Kidney tubule cell (primary cell): ENCODE measurements at places on chromosomes 2 and 18.
A peak's percentile ranks its signal among the peaks of the same experiment; 100 is the strongest.

GRCh38 chr2:72159211-72159993, 11.7 kb upstream of the CYP26B1 start:
- no peak for DNase-seq

DNA sequence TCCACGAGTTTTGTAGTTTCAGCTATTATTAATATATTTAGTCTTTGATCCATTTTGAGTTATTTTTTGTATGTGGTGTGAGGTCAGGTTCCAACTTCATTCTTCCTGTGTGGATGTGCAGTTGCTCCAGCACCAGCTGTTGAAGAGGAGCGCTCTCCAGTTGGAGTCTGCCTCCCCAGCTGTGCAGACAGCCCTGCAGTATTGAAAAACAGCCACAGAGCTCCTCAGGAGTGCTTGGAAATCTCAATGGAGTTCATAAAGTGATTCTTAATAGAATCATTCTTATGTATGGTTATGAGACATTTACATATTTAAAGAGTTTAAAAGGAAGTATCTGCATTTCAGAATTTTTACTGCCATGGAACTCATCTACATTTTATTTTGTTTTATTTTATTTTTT, 17.3 kb downstream of the DGKD start:
- no peak for DNase-seq

- DNase-seq, result no peak
Observed at GRCh38 chr2:241499146-241499965, 9.0 kb downstream of the STK25 start.

- DNase-seq, result no peak
Observed at GRCh38 chr2:238120463-238121298, 17.8 kb upstream of the KLHL30 start.

GRCh38 chr2:207274530-207275189, 108.9 kb upstream of the KLF7 start:
- no peak for DNase-seq

DNA sequence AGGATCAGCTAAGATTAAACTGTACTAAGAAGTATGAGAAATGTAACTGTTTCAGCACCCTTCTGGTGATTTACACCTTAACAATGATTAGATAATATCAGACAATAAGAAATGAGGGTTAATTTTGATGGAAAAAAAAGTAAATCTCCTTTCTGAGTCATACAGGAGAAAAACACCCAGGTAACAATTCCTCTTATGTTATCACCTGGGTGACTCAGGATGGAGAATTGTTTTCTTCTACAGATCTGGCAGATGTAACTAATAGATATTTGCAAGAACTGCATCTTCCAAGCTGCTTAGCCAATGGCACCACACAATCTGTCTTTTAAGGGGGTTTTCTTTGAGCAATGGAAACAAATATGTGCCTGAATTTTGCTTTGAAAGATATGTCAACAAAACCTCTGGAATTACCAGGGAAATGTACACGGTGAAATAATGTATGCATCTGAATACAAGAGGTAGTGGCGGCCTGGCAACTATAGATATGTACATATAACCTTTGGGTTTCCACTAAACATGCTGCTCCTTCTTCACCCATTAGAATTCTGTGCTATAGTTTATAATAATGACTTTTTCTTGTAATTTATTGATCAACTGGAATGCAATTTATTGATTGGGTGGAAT, 407.9 kb downstream of the CPS1 start:
- no peak for DNase-seq

DNA sequence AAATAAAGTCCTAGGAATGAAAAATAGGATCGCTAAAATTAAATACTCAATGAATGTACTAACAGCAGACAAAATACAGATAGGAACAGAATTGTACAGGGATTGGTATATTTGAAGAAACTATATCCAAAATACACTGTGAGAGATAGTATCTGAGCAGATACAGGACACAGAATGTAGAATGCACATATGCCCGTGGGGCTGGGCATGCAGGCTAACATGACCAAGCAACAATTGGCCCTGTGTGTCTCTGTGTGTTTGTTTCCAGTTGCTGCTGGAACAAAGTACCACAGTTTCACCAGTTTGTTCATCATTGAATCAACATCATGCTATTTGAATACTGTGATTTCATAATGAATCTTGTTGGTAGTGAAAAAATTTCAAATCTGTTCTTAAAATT, 127.6 kb downstream of the PMAIP1 start:
- peak; percentile 15 for DNase-seq

GRCh38 chr2:118221536-118222272, 133.4 kb downstream of the INSIG2 start:
- peak; percentile 68 for DNase-seq

DNA sequence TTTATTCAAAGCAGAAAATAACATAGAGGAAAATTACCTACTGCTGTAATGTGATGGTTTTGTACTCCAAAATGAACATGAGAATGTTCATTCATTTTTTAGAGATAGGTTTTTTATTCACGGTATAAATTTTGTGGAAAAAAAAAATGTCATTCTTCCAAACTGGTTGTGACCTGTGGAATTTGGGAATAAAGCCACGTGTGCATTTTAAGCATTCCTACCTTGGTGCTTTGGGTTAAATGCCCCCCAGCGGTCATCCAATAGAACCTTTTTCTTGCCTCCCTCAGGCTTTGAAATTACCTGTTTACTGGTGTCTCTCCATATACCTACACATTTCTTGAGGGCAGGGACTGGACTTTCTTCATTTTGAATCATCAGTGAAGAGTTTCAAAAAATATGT, 740.7 kb downstream of the DPP10 start:
- DNase-seq, result no peak

- DNase-seq, result no peak
Observed at GRCh38 chr2:215403441-215404347, 32.2 kb downstream of the FN1 start.

DNA sequence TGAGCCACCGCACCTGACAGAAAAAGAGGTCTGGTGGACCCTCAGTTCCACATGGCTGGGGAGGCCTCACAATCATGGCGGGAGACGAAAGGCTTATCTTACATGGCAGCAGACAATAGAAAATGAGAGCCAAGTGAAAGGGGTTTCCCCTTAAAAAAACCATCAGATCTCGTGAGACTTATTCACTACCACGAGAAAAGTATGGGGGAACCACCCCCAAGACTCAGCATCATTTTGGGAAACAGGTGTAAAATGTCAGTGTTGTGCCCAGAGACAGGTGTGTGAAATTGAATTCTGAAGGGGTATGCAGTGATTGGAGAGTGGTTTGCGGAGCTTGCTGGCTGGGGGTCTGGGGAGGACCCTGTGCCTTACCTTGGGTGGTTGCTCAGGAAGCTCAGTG, 4.6 kb upstream of the D2HGDH start:
- DNase-seq, result no peak

DNA sequence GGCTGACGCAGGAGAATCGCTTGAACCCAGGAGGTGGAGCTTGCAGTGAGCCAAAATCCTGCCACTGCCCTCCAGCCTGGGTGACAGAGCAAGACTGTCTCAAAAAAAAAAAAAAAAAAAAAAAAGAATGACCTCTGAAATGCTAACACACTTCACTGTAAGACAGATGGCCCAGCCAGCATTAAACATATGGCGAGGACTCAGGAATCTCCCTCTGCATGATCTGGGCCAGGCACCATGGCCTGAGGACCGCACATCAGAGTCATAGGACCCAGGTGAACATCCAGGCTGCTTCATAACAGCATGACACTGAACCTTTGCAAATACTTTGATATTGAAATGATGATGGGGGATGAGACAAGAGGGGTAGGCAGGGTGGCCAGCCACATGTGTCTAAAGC, 56.1 kb upstream of the DNMT3A start:
- no peak for DNase-seq

DNA sequence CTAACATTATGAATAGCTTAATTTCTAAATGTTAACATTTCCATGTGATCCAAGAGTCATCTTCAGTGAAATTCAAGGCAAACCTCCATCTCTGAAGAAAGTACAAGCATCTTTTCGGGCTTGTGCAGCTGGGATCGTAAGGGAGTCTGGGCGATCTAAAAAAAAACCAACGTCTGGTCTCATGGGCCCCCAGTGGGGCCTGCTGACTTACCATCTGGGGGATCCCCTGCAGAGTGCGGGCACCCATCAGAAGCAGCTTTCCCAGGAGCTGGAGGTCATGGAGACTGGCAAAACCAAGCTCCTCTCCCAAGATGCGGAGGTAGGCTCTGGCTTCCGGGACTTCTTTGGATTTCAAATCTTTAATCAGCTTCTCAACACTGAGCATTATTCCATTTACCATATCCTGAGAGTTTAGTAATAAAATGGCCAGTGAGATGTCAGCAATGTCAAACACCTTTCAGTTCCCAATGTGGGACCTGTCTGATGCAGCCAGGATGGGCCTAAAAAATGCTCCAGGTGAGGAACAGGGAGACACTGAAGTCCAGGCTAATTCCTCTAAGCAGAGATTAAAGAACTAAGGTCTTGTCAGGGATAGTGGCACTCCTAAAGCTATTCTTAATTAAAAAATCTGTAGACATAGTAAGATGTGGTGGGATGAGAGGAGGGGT, 19.0 kb downstream of the APOB start:
- DNase-seq, result no peak

DNA sequence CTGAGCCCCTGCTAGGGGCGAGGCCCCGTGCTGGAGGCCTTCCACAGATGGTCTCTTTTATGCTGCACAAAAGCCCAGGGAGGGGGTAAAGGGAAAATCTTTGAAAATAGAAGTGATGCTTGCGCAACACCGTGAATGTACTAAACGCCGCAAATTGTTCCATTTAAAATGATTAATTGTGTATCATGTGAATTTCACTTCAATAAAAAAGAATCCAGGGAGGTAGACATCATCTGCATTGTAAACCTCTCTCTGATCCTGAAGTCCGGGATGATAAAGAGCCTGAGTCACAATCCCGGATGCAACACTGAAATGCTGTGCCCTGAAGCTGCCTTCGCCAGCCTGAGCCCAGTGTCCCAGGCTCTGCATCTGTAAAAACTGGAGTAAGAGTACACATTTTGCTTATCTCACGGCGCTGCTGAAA, 107.7 kb upstream of the PPP1CB start:
- DNase-seq, result peak; percentile 26

DNA sequence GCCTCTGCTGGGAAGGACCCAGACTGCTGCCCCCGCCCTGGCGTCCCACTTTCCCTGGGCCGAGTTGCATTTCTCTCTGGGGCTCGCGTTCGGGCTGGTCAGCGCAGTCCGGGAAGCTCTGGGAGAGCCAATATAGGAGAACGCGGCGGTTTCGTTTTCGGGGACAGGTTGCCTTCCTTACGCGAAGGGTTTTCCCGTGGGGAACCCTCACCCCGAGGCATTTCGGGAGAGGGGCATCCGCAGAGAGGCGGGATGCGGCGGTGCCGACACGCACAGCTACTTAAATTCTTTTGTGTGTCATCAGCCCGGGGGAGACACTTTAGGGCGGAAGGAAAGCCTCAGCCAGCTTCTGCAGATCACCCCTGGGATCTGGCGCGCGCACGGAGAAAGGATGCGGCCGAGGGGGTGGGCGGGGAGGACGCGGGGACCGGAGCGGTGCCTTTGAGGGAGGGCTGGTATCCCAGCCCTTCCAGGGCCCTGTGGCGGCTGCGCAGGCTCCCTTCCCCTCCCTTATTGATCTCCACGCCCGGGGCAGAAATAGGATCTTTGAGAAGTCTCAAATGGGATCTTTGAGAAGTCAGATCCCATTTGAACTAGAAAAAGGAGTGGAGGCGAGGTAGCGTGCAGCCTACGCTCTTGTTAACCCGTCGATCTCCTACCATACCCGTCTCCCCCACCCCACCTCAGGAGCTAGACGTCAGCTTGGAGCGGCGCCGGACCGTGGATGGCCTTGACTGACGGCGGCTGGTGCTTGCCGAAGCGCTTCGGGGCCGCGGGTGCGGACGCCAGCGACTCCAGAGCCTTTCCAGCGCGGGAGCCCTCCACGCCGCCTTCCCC, 1.2 kb downstream of the GATA6 start:
- DNase-seq, result peak; percentile 58

DNA sequence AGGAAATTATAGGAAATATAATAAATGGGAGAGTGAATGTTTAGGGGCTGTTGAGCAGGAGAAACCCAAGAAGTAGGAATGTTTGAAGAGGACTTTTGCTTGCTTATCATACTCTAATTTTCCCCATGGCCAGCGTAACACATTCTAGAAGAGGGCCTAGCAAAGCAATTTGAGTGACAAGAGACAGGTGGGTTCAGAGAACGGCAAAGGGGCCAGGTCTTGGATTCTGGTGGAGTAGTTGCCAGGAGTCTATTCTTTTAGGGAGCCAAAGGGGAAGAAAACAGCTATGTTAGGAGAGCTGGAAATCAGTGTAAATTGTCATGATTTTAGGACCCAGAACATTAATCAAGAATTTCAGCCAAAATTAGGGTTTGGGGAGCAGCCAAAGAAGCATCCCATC, 96.5 kb downstream of the COL5A2 start:
- no peak for DNase-seq

DNA sequence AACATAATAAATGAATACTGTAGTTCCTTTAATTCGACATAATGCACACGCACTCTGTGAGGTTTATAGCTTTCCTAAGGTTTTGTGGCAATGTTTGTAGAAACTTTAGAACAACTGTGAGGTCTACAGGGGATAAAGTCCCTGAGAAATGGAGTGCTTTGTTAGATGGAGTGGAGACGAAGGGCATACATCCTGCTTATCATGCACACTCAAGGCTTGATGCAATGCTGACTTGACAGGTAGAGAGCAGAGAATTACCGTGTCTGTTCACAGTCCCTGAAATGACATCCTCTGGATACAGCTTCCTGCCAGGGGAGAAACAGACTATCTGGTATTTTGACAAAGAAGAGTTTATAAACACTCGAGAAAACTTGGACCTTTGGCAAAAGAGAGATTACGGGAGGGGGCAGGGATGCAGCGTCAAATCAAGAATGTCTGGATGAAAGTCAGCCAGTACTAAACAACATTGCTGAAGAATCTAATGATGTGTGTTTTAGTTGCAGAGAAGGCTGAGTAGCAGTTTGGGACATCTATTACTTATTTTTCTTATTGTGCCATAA, 766.9 kb upstream of the ZEB2 start:
- no peak for DNase-seq

- DNase-seq, result no peak
Observed at GRCh38 chr2:12867631-12868287, 151.0 kb downstream of the TRIB2 start.

- DNase-seq, result no peak
Observed at GRCh38 chr2:197031803-197032202, 105.3 kb upstream of the PGAP1 start.

GRCh38 chr18:24992491-24992890, 359.5 kb downstream of the ZNF521 start:
- DNase-seq, result peak; percentile 1
